NCI-H345 (cell line): ENCODE measurements at places on chromosomes 7 and 10.

- no peak for DNase-seq
Measured at GRCh38 chr10:124874-125273, 10.4 kb upstream of the ZMYND11 start.

GRCh38 chr7:47433564-47433895 lies 148.4 kb downstream of the TNS3 start:
- DNase-seq, result no peak

- no peak for DNase-seq
Measured at GRCh38 chr10:26931223-26931622, 70.5 kb upstream of the ABI1 start.

DNA sequence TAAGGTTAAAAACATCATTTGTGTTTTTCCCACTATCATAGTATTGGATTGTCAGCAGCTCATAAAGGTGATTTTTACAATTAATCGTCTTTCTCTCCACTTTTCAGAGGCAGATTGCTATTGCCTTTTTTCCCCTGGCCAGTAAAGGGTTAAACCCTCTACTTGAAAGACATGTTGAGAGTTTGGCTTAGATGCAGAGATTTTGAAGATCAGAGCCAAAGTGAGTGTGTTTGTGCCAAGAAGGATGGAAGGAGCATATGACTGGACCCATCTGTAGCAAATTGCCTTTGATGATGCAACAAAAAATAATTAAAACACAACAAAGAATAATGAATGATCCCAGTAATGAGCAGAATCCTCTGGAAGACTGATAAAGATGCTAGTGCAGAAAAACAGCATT lies 373.1 kb downstream of the MALRD1 start:
- DNase-seq, result no peak

- DNase-seq, result no peak
Measured at GRCh38 chr10:20988357-20988983, 91.4 kb upstream of the NEBL start.

- no peak for DNase-seq
Measured at GRCh38 chr10:112509558-112510291, 62.7 kb downstream of the VTI1A start.

GRCh38 chr10:122112021-122112616 lies 123.2 kb downstream of the TACC2 start:
- no peak for DNase-seq

GRCh38 chr10:123761038-123761428 lies 94.9 kb downstream of the GPR26 start:
- DNase-seq, result no peak

- no peak for DNase-seq
Measured at GRCh38 chr7:155333346-155334234, 35.9 kb downstream of the INSIG1 start.

DNA sequence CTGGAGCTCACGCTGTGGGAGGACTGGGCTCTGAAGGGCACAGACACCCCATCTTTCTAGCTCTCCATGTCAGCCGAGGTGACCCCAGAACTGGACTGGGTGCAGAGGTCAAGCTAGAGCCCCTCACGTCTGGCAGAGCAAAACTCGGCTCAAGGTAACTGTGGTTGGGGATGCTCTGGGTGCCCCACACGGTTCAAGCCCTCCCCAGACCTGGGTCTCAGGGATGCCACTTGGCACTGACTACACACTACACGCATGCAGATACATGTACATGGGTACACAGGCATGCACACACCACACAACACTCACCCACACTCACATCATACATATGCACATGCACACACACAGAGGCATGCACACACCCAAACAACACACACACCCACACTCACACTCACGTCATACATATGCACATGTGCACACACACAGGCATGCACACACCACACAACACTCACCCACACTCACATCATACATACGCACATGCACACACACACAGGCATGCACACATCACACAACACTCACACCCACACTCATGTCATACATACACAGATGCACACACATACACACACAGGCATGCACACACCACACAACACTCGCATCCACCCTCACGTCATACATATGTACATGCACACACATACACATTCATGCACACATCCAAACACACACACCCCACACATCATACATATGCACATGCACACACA lies 219.3 kb downstream of the DNAJB6 start:
- DNase-seq, result no peak

DNA sequence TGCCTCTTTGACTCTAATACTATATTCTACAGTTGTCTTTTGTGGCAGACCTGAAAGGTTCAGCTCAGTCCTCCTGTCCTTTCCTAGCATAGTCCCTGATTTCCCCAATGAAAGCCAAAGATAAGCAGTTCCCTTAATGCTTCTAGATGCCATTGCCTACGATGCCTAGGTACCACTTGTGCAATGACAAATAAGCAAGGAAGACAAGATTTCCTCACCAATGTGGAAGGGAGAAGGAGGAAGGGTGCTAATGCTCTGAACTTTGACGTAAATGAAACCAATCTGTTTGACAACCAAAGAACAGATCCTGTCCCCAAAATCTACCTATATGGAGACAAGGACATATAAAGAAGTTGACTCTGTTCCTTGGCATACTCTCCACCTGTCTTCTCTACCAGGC lies 393.3 kb downstream of the KCNMA1 start:
- DNase-seq, result no peak

DNA sequence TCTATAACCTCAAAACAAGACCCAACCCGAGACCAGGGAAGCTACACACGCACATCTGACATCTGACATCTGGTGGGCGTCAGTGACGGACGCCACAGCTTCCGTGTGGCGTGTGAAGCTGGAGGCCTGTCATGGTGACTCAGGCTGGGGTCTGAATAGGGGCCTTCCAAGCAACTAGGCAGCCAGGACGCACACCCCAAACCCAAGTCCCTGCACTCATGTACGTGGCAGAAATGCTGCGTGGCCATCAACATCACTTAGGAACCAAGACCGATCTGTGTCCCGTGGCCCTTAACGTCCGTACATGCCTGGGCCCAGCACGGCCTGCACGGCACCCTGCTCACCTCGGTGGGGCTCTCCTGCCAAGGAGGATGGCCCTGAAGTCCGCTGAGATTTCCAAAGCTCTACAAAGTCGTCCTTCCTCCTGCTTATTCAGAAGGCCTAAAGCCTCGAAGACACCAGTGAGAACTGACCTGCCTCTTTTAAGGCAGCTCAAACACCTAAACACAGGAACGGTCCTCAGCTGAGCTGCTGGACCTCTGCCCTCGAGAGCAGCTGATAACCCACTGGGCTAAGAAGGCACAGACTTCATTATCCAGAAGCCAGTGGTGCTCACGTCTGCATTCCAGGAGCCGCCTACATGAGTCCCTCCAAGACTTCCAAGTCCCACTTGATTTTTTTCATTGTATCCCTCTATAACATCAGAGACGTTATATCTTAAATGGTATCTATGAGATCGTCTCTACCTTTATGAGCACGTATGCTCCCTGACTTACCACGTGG lies 82.5 kb downstream of the DIP2C start:
- DNase-seq, result no peak

- no peak for DNase-seq
Measured at GRCh38 chr10:62527019-62527827, 153.1 kb downstream of the ZNF365 start.

DNA sequence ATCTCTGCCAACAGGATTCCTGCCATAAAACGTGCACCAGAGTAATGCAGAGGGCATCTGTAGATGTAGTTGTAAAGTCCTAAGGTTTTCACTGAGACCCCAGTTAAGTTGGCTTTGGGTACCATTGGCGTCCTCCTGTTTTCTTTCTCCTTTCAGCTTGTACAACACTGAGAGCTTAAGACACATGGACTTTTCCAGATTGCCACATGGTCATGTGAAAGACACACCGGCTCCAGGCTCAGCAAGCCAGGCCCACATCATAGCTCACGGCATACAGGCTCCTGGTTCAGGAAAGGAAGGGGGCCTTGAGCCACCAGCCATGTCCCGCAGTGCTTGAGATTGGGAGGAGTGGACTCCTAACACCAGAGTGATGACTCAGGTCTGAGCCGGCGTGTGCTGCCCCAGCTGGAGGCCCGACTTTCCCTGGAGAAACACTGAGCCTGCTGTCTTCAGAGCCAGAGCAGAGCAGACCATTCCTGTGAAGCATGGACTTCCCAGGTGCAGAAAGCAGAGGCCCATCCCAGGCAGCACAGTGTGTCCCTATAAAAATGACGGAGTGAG lies 252.7 kb downstream of the PRPF18 start:
- no peak for DNase-seq

DNA sequence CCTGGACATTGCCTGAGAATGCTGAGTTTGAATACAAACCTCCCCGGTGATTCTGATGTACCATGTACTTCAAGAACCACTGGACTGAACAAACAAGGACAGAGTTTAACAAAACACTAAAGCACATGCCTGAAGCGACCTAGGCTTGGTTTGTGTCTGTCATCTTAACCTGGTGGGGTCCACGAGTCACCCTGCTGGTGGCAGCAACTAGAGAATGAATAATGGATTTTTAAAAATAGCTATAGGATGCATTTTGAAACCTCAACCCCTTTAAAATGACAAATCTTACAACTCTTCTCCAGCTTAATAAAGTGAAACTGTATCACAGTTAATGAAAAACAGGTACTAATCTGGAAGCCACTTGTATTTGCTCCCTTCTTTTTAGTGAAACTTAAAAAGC lies 25.2 kb downstream of the CDHR3 start:
- DNase-seq, result no peak

DNA sequence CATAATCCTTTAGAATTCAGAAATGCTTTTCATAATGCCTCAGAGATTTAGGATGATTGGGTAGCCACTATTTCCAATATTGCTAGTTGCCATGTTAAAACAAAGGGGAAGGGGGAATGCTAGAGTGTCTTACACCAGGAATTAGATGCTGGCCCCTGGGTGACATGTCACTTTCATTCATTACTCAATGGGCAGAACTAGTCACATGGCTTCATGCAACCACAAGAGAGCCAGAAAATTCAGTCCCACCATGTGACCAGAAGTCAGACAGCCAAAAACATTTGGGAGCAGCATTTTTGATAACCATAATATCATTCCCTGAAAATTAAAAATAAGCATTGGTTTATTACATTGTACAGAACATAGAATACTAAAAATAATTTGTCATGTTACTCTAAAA lies 81.2 kb downstream of the CREB5 start:
- no peak for DNase-seq

DNA sequence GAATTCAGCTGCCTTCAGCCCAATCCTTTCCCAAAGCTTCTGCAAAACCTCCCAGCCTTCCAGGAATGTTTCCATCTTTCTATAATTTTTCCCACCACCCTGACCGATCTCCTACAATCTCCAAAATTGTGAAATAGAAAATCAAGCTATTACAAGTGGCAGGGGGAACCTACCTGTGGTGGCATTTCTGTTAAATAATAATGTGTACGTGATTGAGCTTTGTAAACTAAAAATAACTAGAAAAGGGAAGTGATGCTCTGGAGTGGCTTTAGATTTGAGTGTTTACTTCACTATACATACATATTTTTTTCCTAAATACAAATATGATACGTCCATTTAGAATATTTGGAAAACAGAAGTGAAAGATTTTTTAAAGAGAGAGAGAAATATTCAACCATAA lies 593.6 kb downstream of the GRM8 start:
- DNase-seq, result no peak

- DNase-seq, result no peak
Measured at GRCh38 chr7:83486957-83487356, 162.0 kb downstream of the SEMA3E start.

DNA sequence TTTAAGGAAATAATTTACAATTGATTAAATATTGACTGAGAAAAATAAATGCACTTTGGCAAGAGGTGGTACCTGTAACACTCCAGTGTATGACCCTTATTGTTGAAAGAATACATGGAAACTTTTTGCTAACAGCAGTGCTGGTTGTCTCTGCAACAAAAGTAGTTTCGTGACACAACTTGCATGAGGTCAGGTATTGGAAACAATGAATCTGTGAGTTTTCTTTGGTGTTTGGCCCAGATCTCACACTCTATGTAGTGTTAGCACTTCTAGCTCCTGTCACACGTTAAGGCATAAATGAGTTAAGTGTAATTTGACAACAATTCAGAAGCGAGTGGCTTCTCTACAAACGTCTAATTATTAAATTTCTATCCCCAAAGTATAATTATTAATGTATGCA lies 137.7 kb upstream of the MDFIC start:
- DNase-seq, result no peak

GRCh38 chr7:116802746-116803152 lies 59.6 kb upstream of the CAPZA2 start:
- peak; percentile 49 for DNase-seq

- DNase-seq, result no peak
Measured at GRCh38 chr10:52143338-52143737, 170.7 kb upstream of the DKK1 start.

GRCh38 chr7:78472519-78472918 lies 673.9 kb downstream of the PHTF2 start:
- no peak for DNase-seq

- peak; percentile 37 for DNase-seq
Measured at GRCh38 chr7:128874140-128875031, 11.7 kb downstream of the ATP6V1F start.

DNA sequence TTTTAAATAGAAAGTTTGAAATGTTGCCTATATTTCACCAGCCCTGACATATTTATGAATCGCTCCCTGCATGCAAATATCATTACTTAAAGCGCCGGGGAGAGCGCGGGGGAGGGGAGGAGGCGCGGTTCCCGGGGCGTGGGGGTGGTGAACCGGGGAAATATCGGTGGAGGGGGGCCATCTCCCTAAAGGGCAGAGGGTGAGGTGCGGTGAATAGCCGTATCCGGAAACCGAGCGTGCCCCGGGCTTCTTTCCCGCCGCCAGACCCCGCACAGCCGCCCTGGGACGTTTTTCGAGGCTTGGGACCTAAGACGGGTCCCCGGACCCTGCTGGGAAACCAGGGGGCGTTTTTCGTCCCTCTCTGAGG lies 6.9 kb upstream of the ZNF503 start:
- DNase-seq, result no peak

DNA sequence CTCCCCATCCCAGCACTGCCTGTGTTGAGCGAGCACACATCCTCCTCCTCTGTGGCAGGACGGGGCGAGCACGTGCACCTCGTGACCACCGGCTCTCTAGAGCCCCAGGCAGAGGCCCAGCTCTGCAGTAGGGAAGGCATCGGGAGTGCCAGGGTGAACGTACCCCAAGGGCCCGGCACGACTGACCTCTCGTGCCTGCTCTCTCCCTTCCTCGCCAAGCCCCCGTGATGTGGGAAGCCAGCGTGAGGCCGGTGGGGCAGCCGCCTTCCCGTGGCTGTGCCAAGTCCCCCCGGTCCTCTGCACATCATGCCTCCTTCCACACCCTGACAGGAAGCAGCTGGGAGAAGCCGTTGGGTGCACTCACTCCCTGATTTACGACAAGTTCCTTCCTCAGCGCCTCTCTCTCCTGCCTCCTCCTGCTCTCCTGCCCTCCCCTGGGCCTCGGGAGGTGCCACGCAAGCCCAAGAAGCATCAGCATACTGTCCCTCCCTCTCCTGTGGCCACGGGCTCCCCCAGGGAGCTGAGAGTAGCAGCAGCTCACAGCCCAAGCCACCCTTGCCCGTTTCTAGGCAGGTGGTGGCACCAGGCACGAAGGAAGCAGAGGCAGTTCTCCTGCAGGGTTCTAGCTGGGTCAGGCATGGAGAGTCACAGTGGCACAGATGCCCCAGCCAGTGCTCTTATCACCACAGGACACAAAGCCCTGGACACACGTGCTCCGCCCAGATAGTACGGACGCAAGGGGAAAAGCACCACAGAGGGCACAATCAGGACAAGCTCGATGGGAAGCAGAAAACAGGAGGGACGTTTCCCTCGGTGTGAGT lies 47.0 kb downstream of the AMZ1 start:
- no peak for DNase-seq

- no peak for DNase-seq
Measured at GRCh38 chr10:49735161-49735560, 27.0 kb downstream of the OGDHL start.
